CD4-positive, alpha-beta T cell treated with Interferon alpha-2 for 1 hour (primary cell): ENCODE measurements at places on chromosomes 7 and 10.

DNA sequence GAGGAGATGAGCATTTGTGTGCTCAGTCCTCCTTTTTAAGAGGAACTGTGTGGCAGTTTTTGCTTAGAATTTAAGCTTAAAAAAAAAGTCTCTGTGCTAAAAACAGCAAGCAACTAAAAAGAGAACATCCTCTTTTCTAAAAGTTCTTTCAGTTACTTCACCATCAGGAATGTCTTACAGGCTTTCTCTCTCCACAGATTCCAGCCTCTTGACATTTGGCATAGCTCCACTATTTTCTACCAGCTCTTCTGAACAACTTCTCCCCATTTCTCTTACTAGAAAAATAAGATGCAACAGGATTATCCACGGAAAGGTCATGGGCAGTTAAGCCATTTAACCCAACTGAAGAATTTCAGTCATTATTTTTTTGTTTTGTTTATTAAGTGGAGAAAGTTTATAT lies 13.2 kb downstream of the PCLO start:
- no peak for DNase-seq

GRCh38 chr10:116704926-116705325 lies 37.4 kb downstream of the HSPA12A start:
- no peak for DNase-seq

GRCh38 chr7:117375380-117375779 lies 51.9 kb downstream of the ASZ1 start:
- no peak for DNase-seq

- no peak for DNase-seq
Observed at GRCh38 chr7:139782932-139783331, 5.1 kb upstream of the HIPK2 start.

GRCh38 chr7:105664816-105665525 lies 83.7 kb upstream of the EFCAB10 start:
- DNase-seq, result no peak

DNA sequence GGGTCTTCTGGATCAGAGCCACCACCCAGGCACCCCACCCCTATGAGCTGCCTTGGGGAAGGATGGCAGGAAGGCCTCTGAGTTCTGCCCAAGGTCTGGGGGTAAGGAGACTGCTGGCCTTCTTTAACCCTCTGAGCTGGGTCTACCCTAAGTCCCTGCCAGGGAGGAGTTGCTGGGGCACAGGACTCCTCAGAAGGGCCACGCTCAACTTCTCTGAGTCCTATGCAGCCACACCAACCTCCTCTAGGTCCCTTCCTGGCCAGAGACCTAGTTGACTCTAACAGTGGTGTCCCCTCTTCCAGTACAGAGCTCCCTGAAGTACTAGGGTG lies 2.6 kb upstream of the NEURL1 start:
- no peak for DNase-seq

DNA sequence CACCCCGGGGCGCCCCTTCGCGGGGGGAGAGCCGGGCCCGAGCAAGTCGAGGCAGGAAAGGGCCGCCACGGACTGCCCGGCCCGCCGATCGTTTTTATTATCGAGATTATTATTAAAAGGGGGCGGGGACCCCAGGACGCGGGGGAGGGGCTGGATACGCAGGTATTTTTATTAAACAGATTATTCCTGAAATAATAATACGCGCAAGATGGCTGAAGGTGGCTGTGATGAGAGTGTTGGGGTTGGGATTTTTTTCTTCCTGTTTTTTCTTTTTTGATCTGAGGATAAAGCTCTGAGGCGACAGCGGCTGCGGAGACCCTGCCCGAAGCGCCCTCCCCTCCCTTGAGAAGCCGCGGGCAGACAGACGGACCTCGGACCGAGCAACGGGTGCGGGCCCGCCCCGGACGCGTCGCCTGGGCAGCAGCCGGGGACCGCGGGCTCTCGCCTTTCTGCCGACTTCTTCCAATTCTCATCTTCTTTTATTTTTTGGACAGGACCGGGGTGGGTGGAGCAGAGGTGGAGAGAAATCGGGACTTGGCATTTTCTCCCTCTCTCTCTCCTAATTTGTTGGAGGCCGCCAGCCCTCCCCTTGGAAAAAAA lies 1.4 kb upstream of the TRIM8 start:
- peak; percentile 66 for DNase-seq

GRCh38 chr10:20847512-20847911 lies 49.6 kb downstream of the NEBL start:
- DNase-seq, result no peak

DNA sequence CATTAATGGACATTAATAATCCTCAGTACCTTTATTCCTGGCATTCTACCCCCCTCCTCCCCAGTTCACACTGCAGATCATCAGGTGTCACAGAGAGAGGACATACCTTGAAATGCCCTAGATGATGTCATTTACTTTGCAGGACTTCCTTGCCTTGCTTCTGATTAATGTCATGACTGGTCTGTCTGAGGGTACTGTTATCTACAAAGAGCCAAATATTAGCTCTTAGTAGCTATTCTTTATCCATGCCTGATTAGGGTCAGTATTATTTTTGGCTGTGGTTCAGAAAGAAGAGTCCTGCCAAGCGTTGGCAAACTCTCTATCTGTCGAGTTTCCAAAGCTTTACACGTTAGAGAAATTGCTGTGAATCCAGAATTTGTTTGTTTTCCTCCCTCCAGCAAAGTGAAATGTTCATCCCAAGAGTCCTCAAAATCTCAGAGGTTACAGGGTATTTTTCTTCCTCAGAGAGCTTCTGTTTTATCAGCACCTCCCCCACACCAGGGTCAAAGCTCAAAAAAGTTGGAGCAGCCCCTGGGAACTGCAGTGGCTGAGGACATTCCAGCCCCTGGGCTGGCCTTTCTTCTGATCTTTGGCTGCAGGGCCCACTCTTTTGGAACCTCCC lies 12.6 kb downstream of the SCD start:
- no peak for DNase-seq

DNA sequence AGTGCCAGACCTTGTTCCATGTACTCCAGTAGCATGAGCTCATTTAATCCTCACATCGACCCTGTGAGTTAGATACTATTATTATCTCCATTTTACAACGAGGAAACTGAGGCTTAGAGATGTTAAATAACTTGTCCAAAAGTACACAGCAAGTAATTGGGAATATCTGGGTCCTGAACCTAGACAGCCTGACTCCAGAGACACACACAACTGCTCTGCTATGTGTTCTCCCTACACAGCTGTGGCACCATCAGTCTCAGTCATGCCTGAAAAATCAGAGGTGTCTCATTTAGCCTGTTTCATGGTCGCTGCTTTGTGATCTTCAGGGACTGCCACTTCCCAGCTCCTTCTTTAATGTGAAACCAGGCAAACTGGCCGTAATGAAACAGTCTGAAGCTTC lies 56.5 kb downstream of the COL1A2 start:
- DNase-seq, result no peak
